Colonic mucosa (tissue), 4 donors: ENCODE measurements at places on chromosomes 3 and 15.
A peak's percentile ranks its signal among the peaks of the same experiment; 100 is the strongest.

DNA sequence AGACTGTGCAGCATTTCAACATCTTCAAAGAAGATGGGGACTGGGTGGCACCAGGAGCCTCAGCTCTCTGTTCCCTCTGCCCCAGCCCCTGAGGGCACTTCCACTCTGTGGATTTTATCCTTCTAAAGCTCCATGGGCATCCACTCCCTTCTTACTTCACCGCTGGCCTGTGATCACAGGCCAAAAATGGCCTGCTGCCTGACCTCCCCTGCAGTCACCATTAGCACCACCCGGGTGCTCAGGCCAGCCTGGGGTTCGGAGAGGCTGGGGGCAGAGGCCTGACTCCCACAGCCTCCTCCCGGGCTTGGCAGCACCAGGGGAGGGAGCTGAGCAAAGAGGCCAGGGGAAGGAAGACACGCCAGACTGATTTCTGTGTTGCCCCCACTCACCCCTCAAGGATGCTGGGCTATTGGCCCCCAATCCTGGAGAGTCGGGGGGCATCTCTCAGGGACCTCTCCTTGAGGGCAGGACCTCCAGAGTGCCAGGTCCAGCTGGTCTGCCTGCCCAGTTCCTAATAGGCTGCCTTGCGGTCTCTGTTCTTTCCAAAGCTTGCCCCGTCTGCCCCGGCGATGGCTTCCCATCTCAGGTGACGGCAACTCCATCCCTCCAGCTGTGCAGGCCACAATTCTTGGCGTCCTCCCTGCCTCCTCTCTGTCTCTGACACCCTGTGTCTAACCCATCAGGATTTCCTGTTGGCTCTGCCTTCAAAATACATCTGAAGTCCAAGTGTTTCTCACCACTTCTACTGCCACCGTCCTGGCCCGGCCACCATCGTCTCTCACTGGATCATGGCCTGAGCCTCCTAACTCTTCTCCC is 67.1 kb downstream of the EXOG start:
- H3K4me1 ChIP-seq, result no peaks in the 10 kb centered on the region
- H3K36me3 ChIP-seq, result no peaks in the 10 kb centered on the region
- no peak for DNase-seq
- H3K4me3 ChIP-seq, result no peak overlapping the region

DNA sequence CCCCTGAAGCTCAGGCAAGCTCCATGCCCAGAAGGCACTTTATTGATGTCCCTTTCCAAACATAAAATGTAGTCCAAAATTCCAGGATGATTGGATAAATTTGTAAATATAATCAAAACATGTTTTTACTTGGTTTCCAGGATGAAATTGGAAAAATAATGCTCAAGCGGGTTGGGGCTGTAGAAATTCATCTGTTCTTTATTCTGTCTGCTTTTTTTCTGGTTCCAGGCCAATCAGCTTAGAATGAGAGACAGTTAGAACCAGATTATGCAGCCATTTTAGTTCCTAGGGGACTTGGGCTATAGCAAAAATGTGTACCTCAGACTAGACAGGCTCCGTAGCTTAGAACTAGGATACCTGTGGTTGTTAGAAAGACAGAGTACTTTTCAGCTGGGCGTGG is 450.8 kb downstream of the MCTP2 start:
- H3K4me1 ChIP-seq, result no peaks in the 10 kb centered on the region
- H3K36me3 ChIP-seq, result no peaks in the 10 kb centered on the region
- no peaks in the 10 kb centered on the region for H3K27me3 ChIP-seq
- DNase-seq, result no peak
- H3K27ac ChIP-seq, result no peak overlapping the region
- no peak overlapping the region for H3K4me3 ChIP-seq

GRCh38 chr3:177724020-177724638 is 526.8 kb upstream of the TBL1XR1 start:
- H3K4me3 ChIP-seq, result no peak overlapping the region
- no peaks in the 10 kb centered on the region for H3K4me1 ChIP-seq
- no peaks in the 10 kb centered on the region for H3K27me3 ChIP-seq
- DNase-seq, result peak; percentile 29
- no peaks in the 10 kb centered on the region for H3K36me3 ChIP-seq

- H3K4me1 ChIP-seq, result no peaks in the 10 kb centered on the region
- no peaks in the 10 kb centered on the region for H3K27me3 ChIP-seq
- no peak overlapping the region for H3K4me3 ChIP-seq
- H3K36me3 ChIP-seq, result no peaks in the 10 kb centered on the region
Measured at GRCh38 chr3:13666227-13666619, 117.3 kb downstream of the FBLN2 start.

GRCh38 chr15:32870240-32871033 is 152.6 kb downstream of the GREM1 start:
- no peak overlapping the region for H3K4me3 ChIP-seq
- no peak overlapping the region for H3K27ac ChIP-seq
- no peak for DNase-seq
- H3K36me3 ChIP-seq, result no peaks in the 10 kb centered on the region
- H3K4me1 ChIP-seq, result no peaks in the 10 kb centered on the region
